Gastroesophageal sphincter (tissue), 4 donors: ENCODE measurements at places on chromosomes 12 and 14.

GRCh38 chr14:33237115-33237740 lies 298.5 kb downstream of the NPAS3 start:
- ATAC-seq = no peak

DNA sequence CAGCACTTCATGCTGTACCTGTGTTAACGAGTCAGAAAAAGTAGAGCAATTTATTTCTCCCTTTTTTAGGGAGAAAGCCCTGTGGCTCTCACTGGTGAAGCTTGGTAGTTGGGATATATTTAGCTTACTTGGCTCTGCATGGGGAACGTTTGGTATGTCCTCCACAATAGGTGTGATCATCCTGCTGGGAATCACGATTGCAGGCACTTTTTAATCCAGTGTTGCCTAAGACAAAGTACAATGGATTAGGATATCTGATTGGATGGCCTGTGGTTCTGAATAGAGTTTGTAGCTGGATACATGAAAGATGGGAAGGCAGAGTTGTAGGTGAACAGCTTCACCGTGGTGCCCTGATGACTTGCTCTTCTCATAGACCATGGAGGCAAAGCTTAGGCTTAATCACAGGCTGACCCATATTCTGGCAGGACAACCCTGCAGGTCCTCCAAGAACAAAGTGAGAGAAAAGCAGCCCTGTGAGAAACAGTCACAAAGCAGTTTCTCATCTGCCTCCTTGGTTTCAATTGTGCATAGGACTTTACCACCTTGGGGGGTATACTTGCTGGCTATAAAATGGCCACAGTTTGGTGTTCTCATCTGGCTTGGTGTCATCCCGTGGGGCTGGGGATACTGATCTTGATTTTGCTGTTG lies 7.5 kb downstream of the RESF1 start:
- ATAC-seq = no peak

DNA sequence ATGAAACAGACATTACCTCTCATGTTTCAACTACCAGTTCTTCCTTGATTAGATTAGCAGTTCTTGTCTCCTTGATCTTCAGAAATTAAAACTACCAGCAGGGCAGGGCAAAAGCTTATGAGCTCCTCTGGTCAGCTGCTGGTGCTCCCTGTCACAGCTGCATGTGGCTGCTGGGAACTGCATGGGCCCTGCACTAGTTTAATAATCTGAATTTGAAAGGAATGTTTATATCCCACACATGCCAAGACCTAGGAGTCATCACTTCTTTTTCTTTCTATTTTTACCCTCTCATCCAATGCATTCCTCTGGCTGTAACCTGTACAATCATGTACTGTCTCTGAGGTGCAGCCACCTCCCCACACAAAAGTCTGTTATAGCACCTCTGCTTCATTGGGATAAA lies 73.9 kb downstream of the ARMH4 start:
- ATAC-seq = peak; percentile 56

- ATAC-seq = no peak
Measured at GRCh38 chr14:54487771-54488170, 1.0 kb downstream of the GMFB start.

- no peak for ATAC-seq
Measured at GRCh38 chr14:25908277-25909044, 689.4 kb downstream of the NOVA1 start.
